ENCODE measurements at places on chromosomes 1 and 21. TPM values are rescaled to one million over a fixed set of nuclear protein-coding genes. Genes with fewer than 3 reads are reported as not detected.

Gene LORICRIN
- total RNA-seq, result not detected

Gene BSND
- not detected for total RNA-seq

Gene SYF2
- total RNA-seq, result 45.1 TPM

Gene RGS16
- under 0.01 TPM for total RNA-seq

Gene CLDN17
- not detected for total RNA-seq

Gene CD244
- not detected for total RNA-seq

Gene ROR1
- total RNA-seq, result 12.7 TPM

Gene GGPS1
- 18.1 TPM for total RNA-seq

Gene RAB4A
- total RNA-seq, result 23.7 TPM

Gene FAM78B
- total RNA-seq, result not detected
